Stimulated activated CD4-positive, alpha-beta T cell treated with anti-CD3 and anti-CD28 coated beads, Interleukin-1b, Interleukin-23, amount 100 ng/mL, for 1 hour (primary cell): ENCODE measurements at places on chromosomes 2 and 18.

GRCh38 chr2:208489687-208490086, 83.1 kb downstream of the PTH2R start:
- no peak for DNase-seq

DNA sequence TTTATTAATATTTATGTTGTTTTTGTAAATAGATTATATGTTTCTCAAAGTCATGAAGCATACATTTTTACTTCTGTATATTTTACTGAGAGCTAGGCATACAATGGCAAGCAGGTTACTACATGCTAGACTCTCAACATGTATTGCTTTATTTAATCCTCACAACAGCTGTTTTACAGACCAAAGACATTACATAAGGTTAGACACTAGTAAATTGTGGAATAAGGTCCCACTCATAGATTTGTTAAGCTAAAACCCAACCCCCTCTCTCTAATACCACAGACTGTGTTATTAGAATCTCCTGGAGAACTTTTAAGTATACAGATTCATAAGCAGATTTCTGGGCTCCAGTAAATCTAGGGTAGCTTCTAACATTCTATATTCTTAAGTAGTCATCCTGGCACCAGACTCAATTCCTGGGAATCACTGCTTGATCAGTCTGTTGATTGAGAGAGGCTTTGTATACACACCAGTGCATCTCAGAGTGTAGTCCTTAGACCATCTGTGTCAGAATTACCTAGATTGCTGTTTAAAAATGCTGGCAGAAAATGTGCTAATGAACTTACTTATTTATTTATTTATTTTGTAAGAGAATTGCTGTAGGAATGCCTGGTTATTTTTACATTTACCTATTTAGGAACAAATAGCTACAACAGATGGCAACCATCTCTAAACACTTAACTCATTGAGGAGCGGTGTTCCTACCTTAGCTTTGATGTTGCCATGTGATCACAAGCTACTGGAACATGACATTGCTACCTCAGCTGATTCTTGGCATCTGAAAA, 153.5 kb upstream of the CAVIN2 start:
- DNase-seq, result no peak

GRCh38 chr2:37766106-37766505, 94.7 kb upstream of the CDC42EP3 start:
- no peak for DNase-seq

- no peak for DNase-seq
Observed at GRCh38 chr2:54595999-54596902, 127.2 kb upstream of the EML6 start.

- no peak for DNase-seq
Observed at GRCh38 chr2:235612181-235612950, 118.5 kb downstream of the AGAP1 start.

DNA sequence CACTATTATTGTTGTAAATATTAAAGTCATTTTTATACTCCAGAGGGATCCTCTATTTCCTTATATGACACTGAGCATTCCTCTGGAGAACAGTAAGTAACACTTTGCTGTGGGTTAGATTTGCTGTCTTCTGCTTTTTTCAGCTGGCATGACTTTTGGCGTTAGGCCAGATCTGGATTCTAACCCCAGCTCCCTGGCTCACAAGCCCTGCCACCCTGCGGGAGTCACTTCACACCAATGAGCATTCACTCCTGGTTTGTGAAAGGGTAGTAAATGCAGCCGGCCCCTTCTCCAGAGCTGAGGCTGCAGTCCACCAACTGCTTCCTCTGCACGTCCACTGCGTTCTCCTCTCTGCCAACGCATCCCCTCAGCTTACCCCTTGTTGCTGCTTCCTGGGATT, 373.8 kb upstream of the RAB6C start:
- DNase-seq, result no peak

DNA sequence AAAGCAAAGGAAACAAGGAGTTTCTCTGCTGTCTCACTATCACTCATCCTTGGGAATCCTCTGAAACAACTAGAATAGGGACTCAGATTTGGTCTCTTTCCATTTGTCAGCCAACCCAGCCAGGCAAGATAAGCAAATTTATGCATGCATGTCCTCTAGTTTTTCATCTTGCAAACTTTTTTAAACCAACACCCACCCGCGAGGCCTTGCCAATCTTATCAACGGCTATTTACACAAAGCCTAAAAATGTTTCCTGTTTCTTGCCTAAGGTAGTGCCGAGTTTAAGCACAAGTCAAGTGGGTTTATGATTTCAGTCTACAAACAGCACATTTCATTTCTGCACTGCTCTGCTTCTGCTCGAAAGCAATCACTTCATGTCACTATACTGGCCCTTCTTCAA, 240.9 kb downstream of the STK39 start:
- no peak for DNase-seq

DNA sequence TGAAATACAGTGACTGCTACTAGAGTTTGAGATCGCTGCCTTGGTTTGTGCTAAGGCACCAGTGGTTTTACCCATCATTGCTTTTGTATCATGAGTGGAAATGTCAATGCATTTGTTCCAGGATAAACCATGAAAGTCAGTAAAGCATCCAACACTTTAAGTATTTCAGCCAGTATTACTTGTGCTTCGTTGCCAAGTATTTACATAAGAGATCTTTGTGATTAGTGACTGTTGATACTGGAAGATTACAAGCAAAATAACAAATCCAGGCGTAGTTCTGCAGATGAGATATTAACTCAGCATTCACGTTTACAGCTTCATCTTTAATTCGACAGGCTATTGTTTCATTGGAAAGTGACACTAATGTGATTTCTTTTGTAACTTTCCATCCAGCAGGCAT, 90.3 kb upstream of the B3GNT7 start:
- no peak for DNase-seq

DNA sequence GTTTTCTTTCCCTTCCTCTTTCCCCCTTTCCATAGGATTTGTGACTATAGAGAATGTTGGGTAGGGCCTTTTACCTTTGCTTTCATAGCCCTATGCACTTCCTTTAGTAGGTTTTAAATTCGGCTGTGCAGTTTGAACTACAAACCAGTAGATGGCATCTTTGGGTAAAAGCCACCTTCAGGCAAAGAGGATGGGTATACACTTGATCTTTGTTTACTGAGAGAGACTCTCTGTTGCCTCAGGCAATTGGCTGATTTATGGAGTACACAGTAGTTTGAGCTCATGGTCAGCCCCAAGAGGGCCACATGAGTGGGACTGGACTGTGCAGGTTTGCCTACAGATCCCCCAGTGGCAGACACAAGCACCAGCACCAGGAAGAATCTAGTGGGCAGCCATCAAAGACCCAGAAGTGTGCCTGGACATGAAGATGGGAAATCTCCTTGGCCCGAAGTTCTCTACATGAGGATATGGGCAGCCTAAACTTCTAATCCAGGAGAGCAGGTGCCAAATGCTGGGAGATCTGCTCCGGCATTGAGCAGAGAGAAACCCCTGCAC, 1304.3 kb upstream of the DDX18 start:
- DNase-seq, result no peak

- DNase-seq, result no peak
Observed at GRCh38 chr18:74013955-74014354, 133.7 kb downstream of the FBXO15 start.

DNA sequence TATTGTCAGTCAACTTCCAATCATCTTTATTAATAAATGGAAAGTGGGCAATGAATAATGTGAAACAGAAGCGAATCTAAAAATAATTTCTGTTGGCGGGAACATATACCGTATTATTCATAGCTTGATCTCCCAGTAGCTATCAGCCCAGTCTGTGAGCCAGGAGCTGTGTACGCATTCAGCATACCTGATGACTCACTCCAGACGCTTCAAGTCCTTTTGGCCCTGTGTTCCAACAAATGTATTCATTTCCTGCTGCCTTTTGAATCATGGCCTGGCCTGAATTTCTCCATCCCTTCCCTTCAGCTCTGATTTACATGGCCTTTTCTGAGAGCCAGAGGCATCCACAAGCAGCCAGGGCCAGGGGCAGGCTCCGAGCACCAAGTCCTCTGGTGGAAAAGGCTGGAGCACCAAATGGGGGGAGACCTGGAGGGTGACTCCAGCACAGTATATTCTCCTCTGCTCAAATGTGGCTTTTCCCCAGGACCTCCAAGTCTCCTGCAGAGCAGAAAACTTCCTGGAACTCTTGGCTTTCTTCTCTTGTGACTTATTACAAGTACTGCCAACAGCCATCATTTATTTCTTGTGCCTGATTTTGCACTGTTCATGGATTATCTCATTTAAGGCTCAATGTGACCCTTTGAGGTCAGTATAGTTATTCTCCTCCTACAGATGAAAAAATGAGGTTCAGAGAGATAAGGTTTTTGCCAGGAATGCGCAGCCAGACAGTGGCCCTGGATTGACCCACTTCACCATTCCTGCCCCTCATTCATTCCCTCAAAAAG, 108.7 kb downstream of the EN1 start:
- DNase-seq, result no peak

DNA sequence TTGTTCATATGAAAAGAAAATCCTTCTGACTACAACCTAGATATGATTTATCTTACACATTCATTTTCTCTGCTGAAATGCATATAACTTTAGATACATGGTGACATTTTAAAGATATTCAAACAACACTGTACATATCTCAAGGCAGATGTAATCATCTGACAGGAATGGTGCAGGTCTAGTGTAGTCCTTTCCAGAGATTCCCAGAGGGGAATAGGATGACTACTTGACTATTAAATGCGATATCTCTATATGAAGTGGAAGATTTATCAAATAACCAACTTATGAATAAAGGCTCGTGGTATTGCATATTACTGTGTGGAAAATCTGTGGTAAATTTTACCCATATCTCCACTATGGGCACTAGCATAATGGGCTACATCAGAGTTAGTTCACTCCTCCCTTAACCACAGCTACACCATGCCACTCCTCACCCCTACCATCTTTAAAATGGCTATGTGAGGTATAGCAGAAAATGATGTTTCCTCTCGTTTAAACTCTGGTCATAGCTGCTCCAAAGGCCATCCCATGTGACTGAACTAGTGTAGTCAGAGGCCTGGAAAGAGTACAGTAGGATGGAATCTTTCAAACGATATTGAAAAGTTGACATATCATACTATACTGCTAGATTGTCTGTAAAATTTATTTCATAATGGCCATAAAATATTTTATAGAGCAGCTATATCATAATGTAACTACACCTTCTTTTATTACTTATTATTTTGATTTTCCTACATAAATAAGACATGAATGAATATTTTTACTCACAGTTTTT, 9.1 kb upstream of the ITPRID2 start:
- DNase-seq, result no peak

GRCh38 chr2:172080641-172081220, 4.6 kb upstream of the DLX1 start:
- DNase-seq, result no peak

DNA sequence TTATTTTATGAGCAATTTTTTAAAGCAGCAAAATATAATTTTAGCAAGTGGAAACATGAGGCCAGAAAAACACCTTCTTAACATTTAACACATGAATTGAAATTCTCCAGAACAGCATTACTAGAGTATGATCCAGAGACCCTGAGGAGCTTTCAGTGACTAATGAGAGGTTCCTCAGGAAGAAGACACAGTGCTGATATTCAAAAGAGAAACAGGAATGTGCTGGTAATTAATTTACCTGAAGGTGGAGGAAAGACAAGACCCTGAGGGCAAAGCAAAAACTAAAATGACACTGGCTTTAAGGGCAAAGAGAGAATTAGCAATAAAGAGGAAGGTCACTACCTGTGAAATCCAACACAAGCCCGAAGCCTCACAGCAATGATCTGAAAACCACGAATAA, 97.0 kb downstream of the CDH2 start:
- DNase-seq, result no peak

DNA sequence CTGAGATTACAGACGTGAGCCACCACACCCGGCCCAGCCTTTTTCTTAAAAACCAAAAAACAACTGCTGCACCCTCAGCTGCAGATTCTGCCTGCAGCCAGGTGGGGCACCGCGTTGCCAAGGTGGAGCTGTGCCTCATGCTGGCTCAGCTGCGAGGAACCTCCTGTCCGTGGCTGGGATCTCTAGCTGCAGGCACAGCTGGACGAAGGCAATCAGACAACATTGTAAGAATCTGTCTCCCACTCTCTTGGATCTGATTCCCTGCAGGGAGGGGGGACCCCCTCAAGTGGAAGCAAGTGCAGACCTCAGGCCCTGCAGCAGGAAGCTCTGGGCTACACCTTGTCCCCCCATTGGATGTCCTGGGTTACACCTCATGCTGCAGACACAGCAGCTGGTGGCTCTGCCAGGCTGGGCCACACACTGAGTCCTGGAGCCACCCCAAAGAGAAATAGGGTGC, 24.1 kb downstream of the CIDEA start:
- no peak for DNase-seq

DNA sequence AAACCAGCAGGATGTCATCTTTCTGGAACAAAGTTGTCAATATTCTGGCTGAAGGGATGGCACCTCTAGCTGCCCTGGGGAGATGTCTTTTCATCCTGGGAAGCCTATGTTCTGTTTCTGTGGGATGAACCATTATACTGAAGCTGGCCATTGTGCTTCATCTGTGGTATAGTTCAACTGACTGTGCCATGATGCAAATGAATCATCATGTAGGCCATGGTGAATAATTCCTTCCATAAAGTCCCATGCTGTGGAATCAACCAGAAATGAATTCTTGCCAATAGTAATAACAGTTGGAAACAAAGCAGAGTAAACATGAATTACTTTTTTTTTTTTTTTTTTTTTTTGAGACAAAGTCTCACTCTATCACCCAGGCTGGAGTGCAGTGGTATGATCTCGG, 64.1 kb upstream of the CNGA3 start:
- no peak for DNase-seq

DNA sequence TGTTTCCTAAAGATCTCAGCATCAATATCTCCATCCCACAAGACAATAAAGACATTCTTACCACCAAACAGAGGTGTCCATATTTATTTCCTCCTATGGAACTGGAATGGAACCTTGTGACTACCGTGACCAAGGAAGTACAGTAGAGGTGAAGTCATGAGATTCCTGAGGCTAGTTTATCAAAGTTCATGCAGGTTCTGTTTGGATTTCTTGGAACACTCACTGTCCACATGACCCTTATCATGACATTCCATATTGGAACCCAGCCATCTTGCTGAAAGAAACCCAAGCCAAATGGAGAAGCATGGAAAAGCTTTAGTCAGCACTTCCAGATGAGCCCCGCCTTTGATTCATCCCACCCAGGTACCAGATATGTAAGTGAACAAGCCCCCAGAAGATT, 516.0 kb upstream of the POU3F3 start:
- DNase-seq, result no peak

DNA sequence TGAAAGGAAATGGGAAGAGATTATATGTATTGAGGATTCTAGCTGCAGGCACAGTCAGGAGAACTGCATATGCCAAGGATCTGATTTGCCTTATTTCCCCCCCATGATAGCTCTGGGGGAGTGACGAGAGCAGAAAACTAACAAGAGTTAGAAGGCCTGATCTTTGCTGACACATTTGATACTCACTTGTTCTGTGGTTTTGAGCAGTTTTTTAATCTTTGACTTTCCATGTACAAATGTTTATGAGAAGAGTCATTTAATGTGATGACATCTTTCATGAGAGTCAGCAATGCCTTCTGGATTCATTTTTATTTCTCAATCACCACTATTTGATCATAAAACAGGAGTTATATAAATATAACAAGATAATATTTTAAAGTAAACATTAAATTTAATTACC, 12.7 kb upstream of the SERPINB7 start:
- DNase-seq, result no peak
